Activated T-helper 1 cell treated with anti-CD3 and anti-CD28 coated beads, Interleukin-2, amount 50 U/mL, for 16 hours (primary cell): ENCODE measurements at places on chromosomes 7 and 10.

GRCh38 chr10:75407713-75408508, 6.3 kb upstream of the ZNF503 start:
- no peak for DNase-seq

DNA sequence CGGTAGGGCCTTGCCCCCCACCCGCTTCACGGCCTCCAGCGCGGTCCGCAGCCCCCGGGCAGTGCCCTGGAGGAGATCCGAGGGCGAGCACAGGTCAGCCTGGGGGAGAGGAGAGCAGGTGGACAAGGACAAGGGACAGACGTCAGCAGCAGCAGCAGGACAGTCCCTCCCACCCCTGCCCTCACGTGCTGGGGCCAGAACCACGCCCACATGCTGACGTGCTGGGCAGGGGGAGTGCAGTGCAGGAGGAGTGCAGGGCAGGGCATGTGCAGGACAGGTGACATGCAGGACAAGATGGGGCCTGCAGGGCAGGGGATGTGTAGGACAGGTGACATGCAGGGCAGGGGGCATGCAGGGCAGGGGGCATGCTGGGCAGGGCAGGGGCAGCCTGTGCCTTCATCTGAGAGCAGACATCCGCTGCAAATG, 1.5 kb upstream of the SAP25 start:
- no peak for DNase-seq

DNA sequence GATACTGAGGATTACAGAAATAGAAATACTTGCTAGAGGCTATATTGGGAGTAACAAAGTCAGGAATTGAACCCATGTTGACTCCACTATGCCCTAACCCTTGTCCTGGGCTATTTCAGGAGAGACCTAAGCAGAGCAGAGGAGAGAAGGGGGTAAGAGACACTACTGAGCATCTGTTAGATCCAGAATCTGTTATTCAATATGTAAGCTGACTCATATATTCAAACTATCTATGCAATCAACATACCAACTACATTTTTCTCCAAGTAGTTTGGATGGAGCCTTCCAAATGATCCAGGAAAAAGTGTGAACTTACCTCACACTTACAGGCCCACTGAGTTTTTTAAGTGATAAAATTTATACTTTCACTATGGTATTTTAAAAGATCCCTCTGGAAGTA, 216.1 kb downstream of the IMMP2L start:
- DNase-seq = no peak

DNA sequence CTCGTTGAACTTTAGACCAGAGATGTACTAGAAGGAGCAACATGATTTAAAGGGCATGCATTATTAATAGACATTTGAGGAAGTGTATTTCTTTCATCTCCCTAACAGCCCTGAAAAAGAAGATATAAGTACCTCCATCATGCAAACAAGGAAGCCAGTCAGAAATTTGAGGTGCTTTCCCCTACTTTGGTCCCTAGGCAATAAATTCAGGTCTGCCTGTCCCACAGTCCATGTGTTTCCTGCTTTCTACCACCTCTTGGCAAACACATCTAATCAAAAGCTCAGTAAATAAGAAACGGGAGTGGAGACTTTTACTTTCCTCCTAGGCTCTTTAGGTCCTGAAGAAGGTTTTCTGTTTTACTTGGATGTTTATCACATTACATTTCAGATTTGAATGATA, 5.2 kb upstream of the SEMA3C start:
- DNase-seq = no peak

GRCh38 chr7:67470256-67470751, 473.7 kb downstream of the TYW1 start:
- no peak for DNase-seq
